ENCODE measurements at places on chromosomes 7 and 10.

GRCh38 chr7:94907026-94907810 is at the start of gene PPP1R9A:
Gene PPP1R9A (plus strand): TSS chr7:94907594. CDS start chr7:94910114, 2,520 bp downstream.
- DNase-seq, result no peak

GRCh38 chr10:58642283-58642682 is 129.6 kb downstream of the BICC1 start:
- DNase-seq, result no peak

- no peak for DNase-seq
Measured at GRCh38 chr7:134329614-134330346, 13.1 kb upstream of the SLC35B4 start.

GRCh38 chr10:772227-772637 is 82.8 kb upstream of the DIP2C start:
- DNase-seq, result no peak

GRCh38 chr7:16203065-16203464 is 218.3 kb downstream of the CRPPA start:
- no peak for DNase-seq

DNA sequence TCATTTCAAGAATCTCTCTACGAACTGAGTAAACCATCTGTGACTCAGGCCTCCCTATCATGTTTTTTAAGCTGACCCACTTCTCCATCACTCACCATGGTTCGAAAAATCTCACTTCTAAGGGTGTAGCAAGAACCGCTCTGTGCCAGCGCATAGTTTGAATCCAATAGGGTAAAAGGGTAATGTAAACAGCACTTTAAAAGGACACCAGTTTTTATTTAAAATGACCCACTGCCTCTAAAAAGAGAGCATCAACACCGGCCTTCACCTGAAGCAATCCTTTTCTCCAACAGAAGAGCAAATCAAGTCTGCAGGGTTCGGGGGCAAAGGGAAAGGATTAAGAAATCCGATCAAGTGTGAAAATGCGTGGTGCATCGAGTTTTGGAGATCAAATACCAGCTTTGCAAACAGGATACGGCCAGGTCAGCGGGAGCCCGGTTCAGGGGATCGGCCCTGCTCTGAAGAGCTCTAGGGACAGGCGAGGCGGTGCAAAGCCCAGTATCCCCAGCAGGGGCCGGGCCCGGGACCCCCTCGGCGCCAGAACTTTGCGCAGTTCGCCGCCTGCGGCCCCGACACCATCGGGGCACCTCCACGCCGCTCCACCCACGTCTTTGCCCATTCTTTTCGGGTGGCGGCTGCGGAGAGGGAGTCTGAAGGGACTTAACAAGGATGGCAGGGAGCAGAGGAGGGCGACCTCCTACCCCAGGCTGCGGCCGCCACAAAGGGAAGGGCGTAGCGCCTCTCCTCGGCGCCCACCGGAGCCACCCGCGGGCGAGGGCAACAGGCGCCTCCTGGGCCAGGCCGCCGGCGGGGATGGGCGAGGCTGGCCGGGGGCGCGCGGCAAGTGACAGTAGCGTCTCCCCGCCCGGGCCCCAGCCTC is 842 bp downstream of the NMT2 start:
- no peak for DNase-seq

- DNase-seq, result no peak
Measured at GRCh38 chr7:133528796-133529195, 275.9 kb downstream of the EXOC4 start.

DNA sequence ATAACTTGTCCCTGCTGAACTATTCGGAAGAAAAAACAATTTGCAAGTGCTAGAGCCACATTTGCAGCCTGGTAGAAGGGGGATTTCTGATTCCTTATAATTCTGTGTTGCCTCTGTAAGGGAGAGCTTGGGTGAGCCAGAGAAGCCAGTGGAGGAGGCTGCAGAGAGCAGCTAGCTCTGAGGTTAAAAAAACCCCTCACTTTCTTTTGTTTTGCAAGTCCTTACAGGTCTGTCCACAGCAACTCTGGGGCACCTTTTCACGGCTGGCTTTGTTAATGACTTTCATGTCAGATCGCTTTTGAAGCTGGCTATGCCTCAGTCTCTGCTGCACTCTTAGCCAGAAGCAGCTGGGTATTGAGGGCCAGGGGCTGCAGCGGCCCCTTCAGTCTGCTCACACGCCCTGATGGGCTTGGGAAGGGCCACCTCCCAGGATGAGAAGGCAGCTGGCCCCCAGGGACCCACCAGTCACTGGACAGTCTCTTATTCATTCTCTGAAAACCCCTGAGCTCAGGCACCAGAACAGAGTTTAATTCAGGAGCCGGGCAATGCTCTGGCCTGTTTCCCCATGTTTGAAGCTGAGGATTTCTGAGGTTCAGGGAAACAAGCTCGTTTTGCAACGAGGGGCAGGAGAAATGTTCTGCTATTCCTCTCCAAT is 30.9 kb downstream of the TRIM8 start:
- no peak for DNase-seq

DNA sequence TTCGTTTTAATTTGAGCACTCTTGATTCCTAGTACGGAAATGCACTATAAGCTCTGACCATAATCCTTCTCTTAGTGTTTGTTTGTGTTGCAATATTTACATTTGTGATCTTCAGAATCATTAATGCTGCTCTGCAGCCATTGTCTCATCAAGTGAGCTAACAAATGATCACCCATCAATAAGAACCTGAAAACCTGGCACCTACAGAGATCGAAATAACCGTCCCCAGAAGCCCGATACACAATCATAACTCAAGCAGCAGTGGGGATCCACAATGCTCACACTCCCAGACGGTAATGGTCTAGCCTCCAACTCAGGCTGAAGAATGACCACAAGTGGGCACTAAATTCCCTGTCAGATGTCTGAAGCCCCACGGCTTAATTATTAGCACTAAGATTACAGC is 156.0 kb upstream of the NFE2L3 start:
- no peak for DNase-seq

DNA sequence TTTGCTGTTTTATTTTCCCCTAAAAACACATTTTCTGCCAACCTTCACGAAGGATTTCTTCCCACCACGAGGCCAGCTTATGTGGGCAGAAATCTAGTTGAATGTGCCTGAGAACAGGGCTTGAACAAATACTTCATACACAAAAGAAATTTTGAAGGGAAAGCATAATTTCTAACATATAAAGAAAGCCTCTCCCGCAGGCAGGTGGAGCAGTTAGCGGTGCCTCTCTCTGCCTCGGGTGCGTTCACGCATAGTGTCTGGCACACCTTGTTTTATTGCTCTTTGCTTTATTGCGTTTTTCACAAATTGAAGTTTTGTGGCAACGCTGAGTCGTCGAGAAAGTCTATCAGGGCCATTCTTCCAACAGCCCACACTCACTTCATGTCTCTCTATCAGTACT is 7.0 kb upstream of the CSGALNACT2 start:
- DNase-seq, result no peak

DNA sequence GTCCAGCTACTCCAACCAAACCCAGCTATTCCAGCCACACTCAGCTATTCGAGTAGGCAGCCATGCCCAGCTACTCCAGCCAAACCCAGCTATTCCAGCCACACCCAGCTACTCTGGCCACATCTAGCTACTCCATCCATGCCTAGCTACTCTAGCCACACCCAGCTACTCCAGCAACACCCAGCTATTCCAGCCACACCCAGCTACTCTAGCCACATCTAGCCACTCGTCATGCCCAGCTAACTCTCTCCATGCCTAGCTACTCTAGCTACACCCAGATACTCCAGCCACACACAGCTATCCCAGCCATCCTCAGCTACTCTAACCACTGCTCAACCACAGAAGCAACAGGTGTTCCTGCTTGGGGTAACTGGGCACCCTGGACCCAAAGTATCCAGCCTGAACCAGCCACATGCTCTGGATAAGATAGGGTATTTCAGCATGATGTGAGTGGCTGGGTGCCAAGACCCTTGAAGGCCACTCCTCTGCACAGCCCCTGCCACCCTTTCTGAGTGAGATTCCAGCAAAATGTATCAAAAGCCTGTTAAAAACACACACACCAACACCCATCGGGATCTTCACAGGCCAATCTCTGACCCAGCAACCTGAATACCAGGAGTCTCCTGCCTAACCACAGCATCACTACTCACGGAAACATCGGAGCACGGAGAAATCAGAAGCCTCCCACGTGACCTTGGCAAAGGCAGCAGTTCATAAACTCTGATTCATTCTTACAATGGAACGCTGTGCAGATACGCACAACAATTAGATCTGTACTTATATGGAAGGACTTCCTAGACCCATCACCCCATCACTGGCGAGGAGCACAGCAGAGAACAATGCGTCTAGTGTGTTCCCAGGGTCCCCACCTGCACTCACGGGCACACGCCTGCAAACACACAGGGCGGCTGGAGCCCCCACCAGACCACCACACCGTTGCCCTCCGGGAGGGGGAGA is 51.8 kb upstream of the DNAAF5 start:
- DNase-seq, result no peak

GRCh38 chr7:5083311-5083711 is 37.7 kb downstream of the RBAK start:
- no peak for DNase-seq

- no peak for DNase-seq
Measured at GRCh38 chr10:4141471-4141870, 356.5 kb upstream of the KLF6 start.

Measured in HL-60 (cell line).